NCI-H345 (cell line): ENCODE measurements at places on chromosomes 12 and 14.
A peak's percentile ranks its signal among the peaks of the same experiment; 100 is the strongest.

GRCh38 chr12:94481734-94482133 lies 22.1 kb upstream of the CEP83 start:
- no peak for DNase-seq

DNA sequence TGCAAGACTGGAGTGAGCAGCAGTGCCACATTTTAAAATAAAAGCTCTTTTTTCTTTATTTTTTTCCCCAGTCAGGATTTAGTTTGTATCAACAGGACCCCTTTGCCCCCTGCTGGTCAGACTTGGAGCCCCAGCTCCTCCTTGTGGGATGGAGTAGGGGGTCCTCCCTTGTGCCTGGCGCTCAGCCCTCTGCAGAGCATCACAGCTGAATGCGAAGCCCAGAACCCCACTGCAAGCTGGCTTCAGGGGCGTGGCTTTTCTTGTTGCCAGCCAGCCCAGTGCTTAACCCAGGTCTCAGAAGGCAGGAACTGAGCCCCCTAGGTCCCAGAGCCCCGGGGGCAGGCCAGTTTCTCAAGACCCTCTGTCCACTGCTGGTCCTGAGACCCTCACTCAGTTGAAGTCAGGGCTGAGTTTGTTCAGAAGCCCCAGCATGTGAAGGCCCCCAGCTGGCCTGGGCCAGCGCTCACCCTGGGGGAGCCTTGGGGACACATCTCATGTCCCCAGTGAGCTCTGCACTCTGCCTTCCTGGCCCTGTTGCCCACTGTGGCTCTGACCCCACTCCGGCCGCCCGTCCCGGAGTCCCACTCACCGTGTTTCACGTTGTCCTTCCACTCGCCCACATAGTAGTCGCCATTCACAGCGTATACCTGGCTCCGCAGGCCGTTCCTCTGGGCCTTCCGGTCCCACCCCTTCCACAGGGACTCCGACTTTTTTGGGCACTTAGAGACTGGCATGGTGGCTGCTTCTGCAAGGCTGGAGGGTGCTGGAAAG lies 519 bp downstream of the MORN3 start:
- no peak for DNase-seq

DNA sequence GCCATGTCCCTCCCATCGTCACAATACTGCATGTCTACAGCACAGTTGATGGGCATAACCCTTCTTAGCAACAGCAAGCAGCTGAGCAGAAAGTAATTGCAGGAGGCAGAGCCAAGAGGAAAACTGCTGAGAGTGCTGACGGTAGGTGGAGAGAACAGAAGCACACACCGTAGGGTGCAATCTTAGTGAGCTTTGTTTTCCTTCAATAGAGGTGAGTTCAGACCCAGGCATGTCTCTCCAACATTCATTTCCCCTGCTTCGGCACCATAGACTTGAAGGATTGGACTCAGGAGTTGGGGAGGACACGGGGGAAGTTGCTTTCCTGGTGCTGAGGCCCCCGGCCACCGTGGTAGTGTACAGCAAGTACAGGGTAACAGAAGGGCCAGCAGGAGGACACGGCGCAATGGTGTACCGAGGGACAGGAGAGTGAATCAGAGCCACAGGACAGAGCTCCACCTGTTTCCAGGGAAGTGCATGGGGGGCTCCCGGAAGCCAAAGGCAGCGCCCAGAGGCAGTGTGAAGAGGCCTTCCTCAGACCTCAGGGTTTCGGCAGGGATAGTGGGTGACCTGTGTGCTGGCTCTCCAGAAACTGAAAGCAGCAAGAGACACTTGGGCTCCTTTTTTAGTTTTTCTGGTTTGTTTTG lies 36.3 kb upstream of the SINHCAF start:
- peak; percentile 67 for DNase-seq

- DNase-seq, result no peak
These were observed 460.4 kb downstream of the DPF3 start for GRCh38 chr14:72433511-72433910.

DNA sequence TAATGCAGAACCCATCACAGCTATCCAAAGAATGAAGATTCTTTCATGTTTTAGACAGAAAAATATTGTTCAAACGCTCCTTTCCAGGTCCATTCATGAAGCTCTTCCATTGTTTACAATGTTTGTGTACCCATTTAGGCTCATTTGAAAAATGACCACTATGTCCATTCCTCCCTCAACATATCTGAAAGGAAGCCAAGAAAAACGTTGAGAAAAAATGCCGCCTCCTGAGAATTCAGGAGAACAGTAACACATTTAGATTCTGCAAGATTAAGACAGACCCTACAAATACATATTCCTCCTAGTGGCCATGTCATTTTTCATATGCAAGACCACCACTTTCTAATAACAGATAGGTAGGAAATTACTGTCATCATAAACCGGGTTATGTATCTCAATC lies 124.4 kb downstream of the SLC25A21 start:
- DNase-seq, result no peak

DNA sequence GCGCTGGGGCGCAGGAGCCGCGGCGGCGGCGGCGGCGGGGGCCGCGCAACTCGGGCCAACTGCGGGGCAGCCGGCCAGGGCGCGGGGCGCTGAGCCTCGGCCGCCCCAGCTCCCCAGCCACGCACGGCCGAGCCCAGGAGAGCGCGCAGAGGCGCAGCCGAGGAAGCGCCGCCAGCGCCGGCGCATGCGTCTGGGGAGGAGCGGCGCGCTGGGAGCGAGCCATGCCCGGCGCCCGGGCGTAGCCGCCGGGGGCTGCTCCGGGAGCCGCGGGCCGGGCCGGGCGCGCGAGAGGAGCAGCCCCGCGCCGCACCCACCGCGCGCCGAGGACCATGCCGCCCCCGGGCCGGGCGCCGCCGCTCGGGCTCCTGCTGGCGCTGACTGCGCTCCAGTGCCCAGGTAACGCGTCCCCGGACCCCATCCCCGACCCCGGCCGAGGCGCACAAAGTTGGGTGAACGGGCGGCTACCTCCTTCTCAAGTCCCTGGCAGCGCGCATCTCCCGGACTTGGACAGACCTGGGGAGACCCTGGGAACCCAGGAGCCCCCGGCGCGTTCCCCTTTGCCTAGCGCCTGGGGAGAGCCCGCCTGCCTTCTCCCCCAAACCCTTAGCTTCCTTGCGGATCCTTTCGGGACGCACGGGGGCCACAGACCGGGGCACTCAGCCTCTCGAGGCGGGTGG lies 121.4 kb downstream of the AACS start:
- DNase-seq, result no peak

DNA sequence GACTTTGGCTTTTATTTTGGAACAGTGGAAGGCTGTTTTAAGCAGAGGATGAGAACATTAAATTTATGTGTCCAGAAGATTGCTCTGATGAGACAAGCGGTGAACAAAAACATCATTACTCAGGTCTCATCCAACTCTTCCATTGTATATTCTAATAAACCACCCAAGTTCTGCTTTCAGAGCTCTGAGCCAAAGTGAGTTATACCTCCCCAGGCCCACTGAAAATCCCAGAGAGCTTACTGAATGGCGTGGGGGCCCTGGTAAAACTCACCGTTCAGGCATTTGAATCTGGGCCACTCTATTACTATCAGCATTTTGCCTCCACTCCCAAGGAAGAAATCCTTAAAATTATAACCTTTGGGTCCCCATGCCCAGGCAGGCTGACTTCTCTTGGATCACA lies 122.0 kb upstream of the HIF1A start:
- DNase-seq, result no peak

DNA sequence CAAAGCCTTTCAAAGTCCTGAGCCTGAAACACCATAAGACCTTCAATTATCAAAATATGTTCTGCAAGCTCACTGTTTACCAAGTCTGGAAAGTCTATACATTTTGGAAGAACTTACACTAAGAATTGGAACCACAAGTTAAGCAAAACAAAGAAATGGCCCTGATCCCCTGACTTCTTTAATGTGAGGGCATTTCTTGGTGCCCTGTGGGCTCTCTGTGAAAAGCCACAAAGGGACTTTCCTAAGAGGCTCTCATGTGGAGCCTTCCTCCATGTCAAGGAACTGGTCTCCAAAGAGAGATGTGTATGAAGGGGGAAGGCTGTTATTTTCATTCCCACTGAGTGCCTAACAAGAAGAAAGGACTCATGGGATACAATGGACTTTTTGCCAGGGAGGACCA lies 13.5 kb upstream of the MYH6 start:
- no peak for DNase-seq

DNA sequence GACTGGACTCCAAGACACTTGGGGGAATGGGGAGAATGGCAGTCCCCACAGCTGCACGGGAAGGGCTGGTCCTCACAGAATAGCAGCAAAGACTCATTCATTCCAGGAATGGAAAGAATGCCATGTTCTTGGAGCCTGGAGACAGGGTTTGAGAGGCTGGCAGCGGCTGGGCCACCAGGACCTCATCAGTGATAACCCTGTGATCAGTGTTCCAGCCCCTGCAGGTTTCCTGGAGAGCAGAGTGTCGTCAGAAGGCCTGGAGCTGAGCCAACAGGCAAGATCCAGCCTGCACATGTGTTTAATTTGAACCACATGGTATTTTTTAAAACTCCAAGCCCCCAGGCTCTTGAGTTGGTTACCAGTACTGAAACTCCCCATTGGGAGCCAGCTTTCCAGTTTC lies 11.3 kb downstream of the BDKRB1 start:
- peak; percentile 95 for DNase-seq

DNA sequence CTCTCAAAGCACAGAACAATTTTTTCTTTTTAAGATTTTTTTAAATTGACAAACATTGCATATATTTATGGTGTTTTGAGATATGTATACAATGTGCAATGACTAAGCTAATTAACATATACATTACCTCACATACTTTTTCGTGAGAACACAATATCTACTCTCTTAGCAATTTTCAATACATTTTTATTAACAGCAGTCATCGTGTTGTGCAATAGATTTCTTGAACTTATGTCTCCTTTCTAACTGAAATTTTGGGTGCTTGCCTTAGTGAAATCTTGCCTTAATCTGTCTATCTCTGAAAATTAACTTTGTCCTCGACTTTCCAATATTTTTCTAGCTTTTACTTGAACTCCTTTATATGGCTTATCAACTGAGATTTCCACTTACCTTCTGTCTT lies 6.8 kb downstream of the OR10A7 start:
- DNase-seq, result no peak

GRCh38 chr12:84435682-84436081 lies 476.9 kb downstream of the SLC6A15 start:
- DNase-seq, result no peak

- DNase-seq, result no peak
These were observed 114.5 kb downstream of the SRGAP1 start for GRCh38 chr12:63958876-63959580.

GRCh38 chr12:123150744-123151456 lies at the start of gene PITPNM2:
TSS of gene PITPNM2 (minus strand) at chr12:123151090. CDS start at chr12:123034590, 116,500 bp downstream.
- DNase-seq, result peak; percentile 41

GRCh38 chr12:32344047-32344446 lies 55.3 kb upstream of the FGD4 start:
- no peak for DNase-seq

DNA sequence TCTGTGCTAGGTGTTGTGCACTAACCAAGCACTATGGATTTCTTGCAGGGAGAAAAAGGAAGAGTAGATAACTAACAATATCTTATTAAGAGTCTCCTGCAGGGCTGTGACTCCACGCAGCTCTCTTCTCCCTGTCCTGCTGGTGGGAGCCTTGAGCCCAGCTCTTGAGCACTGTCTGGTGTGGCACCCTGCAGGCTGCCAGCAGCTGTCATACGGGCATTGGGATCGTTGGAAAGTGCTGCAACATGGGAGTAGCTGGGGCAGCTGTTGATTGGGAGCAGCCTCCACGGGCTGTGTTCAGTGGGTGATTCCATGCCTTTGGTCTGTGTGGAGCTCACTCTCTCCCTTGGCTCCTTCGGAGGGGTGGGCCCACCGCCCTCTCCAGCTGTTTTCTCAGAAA lies 125.3 kb downstream of the FBXL14 start:
- peak; percentile 16 for DNase-seq

GRCh38 chr14:95527387-95528002 lies 7.4 kb upstream of the GLRX5 start:
- peak; percentile 21 for DNase-seq

- peak; percentile 39 for DNase-seq
These were observed 9.4 kb downstream of the KRT80 start for GRCh38 chr12:52182384-52182783.

DNA sequence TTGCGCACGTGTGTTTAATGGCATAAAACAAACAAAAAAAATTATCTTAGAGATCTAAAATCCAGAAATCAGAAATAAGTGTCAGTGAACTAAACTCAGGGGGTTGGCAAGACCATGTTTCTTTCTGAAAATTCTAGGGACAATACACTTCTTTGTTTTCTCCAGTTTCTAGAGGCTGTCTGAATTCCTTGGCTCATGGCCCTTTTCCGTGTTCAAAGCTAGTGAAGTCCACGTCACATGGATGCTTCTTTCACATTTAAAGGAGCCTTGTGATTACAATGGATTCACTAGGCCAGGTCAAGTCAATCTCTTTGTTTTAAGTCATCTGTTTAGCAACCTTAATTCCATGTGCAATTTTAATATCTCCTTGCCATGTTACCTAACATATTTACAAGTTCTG lies 22.4 kb downstream of the SLCO1B3 start:
- no peak for DNase-seq

DNA sequence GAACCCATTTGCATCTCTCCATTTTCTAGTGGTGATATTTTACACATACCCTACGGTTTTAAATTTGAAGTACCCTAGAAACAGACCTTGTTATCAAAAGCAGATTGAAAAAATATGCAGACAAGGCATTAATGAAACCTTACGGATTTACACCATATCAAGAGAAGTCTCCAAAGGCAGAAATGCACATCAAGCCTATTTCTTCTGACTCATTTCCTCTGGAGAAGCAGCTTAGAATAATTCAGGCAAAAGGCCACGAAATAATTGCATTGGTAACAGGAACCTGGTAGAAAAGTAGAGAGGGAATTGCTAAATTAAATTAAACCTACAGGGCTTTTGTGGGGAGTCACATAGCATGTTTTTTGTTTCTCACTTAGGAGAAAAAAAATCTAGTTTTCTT lies 34.7 kb downstream of the KICS2 start:
- DNase-seq, result no peak

DNA sequence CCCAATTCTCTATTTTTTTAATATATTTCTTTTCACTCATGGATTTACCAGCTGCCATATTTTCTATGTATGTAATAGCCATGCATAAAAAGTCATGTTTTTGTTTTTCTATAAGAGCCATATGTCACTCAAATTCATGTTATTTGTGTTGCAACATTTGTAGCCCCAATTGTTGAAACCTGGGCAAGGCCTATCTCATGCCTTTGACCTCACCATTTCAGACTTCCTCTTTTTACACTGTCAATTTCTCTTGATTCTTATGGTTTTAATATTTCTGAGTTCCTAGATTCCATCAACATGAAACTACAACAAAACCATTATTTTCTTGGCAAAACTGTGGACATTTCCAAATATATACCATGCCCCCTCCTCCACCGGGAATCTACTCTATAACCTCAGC lies 647.5 kb downstream of the C12orf50 start:
- DNase-seq, result no peak

GRCh38 chr12:81294325-81295190 lies 216.7 kb downstream of the ACSS3 start:
- DNase-seq, result no peak

- no peak for DNase-seq
These were observed 76.7 kb upstream of the BBS10 start for GRCh38 chr12:76424941-76425340.

- DNase-seq, result no peak
These were observed 141.8 kb upstream of the CPM start for GRCh38 chr12:69074556-69075349.
